T-helper 9 cell (primary cell): ENCODE measurements at places on chromosomes 11 and 22.

DNA sequence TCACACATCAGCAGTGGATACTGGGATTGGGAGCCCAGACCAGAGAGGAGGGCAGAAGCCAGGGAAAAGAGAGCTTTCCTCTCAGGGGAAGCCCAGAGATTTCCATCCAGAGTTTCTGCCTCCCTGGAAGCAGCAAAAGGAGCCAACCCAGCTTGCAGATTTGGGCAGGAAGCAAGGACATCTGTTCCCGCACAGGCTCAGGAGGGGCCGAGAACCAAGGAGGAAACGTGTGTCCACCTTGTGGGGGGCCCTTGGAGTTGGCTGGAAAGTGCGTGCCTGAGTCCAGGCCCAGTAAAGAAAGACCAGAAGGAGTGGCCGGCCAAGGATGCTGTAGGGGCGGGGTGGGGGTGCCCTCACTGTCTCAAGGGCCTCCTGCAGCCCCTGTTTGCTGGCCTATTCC, 6.0 kb upstream of the NPTXR start:
- no peak for DNase-seq

- DNase-seq = no peak
Observed at GRCh38 chr11:36056160-36056751, 112.4 kb downstream of the LDLRAD3 start.

DNA sequence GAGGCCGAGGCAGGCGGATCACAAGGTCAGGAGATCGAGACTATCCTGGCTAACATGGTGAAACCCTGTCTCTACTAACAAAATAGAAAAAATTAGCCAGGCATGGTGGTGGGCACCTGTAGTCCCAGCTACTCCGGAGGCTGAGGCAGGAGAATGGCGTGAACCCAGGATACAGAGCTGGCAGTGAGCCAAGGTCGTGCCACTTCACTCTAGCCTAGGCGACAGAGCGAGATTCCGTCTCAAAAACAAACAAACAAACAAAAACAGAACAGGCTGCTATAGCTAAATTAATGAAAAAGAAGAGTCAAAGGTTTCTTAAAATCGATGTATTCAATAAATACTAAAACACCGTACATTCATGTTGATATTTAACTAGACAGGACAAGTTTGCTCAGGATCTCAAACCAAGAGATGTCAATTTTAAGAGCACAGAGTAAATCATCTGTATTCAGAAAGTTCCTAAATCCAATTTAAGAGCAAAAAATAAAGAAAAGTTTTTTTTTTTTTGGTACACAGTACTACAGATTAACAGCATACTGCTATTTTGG, 59.9 kb downstream of the NUP98 start:
- DNase-seq = no peak

DNA sequence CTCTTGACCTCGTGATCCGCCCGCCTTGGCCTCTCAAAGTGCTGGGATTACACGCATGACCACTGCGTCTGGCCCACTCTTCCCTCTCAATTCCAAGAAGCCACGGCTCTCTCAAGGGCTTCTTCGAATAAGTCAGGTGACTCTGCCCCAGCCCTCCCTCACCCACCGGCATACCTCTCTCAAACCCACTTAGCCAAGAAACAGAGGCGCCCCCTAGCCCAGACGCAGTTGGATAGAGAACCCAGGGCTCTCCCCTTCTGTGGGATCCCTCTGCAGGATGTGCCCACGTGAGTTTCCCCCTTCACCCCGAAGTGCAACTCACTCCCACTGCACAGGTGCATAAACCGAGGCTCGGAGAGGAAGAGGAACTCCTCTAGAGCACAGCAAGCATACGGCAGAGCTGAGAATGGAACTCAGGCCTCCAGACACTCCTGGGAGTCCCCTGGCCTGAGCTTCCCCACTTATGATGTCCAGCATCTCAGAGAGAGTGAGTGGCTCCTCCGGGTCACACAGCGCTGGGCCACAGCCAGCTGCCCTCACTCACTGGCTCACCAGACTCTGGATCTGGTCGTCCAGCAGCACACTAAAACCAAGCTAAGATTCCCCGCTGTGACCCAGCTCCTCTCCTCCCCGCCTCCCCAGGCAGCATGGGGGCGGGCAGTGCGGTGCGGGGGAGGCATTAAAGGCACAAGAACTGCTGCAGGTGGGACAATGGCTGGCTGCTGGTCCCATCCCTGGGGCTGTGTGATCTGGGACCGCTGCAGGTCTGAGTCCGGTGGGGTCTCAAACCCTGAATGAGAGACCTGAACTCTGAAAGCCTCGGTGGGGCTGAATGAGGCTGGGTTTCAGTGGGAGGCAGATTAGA, 16.8 kb upstream of the RGL4 start:
- no peak for DNase-seq

DNA sequence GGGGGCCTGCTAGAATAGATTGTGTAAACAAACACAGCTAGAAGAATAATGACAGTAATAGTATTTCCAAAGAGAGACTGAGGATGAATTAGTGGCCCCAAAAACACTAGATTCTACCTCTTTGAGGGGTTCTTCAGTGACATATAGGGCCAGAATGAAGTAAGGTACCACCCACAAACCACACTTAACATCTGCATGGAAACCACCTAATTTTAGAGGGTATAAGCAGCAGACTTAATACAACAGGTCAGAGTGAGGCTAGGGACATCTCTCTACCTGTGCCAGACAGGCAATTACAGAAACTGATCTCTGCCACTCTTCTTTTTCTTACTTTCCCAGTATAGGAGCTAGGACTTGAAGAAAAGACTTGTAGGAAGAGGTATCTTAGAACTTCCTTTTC, 20.1 kb downstream of the ELP4 start:
- no peak for DNase-seq

- DNase-seq = no peak
Observed at GRCh38 chr11:45410391-45411227, 124.5 kb upstream of the SYT13 start.

GRCh38 chr22:40418366-40419201, 48.2 kb downstream of the SGSM3 start:
- no peak for DNase-seq

DNA sequence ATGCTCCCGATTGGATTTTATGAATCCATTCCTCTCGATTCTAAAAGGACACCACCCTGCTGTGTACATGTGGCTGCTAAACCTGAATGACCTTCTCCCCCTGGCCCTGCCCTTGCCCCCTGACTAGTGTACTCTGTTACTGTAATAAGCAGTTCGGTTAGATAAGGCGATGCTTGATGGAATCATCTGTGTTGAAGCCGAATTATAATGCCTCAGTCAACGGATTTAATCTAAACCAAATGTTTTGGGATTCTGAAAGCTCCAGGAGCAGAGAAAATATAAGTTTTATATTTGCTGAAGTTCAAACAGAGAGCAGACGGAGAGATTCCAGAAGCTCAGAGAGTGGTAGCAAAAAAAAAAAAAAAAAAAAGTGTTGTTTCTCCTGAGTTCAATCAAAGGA, 275.4 kb upstream of the MPPED2 start:
- DNase-seq = no peak

DNA sequence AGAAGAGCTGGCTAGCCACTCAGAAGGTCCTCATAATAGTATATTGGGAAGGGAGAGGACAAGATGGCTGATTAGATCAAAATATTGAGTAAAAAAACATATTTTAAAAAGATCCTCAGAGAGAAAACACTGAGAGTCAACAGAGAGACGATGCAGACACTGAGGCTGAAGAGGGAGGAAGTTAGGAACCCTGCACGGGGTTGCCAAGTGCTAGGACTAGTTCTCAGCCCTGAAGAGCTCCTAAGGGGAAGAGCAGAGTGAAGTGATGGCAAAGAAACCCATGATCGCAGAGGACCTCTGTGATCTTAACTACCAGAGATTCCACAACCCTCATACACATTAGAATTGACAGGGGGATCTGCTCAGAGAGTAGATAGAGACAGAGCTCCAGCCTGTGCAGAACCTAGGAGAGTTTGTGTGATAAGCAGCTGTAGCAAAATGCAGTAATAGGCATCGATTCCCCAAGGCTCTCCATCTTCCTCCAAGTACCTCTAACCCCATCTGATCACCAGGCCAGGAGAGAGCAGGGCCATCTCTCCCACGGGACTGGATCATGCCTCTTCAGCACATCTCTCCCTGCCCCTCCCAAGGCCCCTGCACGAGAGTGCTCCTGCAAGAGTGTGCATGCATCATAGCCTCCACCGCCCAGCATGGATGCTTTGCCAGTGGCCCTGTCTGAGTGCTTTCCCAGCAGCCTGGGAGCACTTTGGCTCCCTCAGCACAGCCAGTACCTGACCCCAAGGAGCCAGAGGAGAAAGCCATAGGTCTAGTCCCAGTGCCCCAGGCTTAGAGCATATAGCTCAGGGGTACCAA, 41.2 kb upstream of the ARL14EP start:
- no peak for DNase-seq

DNA sequence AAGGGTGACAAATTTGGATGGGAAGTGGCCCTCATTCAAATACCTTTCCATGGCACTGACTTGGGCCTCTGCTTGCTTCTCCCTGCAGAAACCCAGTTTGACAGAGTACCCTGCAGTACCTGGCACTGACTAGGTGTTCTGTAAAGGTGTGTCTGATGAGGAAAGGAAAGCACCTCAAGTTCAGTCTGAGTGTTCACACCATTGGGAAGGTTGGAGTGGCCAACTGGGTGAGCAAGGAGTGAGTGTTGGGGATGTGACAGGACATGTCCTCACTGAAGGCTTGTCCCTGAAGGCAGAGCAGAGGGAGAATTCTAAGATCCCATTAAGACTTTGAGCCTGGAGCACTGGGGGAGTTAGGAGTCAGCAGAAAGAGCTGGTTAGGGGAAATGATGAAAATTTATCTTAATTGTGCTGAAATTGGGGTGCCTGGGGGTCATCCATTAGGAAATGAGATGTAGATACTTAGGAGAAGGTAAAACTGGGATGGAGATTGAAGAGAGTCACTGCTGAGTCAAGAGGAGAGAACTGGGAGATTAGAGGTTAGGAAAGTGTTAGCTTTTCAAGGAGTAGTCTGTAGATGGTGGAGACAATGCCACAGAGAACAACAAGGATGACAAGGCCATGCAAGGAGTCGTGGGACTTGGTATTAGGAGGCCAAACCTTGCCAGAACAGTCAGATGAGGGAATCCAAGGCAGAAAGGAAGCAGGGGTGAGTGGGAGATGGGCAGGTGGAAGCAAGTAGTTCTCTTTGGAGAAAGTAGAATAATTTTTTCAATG, 6.1 kb downstream of the SREBF2 start:
- no peak for DNase-seq

DNA sequence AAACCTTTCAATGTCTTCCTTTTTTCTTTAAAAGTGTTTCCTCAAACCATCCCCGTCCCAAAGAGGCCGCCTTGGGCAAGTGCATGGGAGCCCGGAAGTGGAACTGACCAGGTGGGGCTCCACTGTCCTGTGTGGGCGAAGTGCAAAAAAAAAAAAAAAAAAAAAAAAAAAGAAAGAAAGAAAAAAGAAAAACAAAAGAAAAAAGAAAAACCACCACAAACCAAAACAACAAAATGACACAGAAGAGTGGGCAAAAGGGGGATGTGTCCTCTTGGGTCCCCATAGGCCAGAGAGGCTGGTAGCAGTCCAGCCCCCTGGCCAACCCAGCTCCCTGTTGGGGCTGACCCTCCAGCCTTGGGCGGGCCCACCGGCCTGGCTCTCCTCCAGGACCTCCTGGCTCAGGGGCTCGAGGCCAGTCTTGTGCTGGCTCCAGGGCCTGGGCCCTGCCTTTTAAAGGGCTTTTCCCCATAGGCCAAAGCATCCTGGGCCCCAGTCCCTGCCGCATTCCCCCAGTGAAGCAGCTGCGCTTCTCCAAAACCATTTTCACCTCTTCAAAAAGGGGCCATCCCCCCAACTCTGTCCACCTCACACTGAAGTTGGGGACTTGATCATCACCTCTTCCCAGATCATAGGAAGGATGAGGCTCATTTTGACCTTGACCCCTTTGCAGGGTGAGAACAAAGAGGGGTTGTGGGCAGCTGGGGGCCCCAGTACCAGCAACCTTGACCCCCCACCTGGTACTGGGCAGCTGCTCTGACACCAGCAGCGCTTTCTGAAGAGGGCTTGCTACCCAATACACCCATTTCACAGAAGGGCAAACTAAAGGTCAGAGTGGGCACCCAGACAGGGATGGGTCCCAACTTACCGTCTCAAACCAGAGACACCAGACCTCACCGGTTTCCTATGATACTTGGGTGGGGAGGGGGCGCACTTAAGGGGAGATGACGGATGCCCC, 9.4 kb downstream of the CBX6 start:
- DNase-seq = no peak

GRCh38 chr11:17418444-17419081, 30.1 kb upstream of the KCNJ11 start:
- DNase-seq = no peak

DNA sequence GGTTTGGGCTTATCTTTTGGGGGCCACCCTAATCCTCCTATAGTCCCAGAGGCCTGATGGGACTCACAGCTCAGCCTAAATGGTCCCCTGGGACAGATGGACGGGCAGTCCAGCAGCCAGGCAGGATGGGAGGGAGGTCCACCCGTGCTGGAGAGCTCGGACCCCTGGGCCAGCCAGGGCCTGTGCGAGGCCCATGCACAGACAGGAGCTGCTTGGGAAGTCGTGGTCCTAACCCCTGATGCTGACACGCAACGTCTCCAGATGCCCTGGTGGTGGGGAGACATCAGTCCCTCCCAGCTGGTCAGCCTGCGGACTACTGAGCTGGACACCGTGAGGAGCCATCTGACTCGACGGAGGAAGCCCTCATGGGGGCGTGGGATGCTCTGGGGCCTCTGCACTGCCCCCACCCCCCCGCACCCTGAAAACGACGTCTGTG, 31.2 kb upstream of the MUC5AC start:
- no peak for DNase-seq

DNA sequence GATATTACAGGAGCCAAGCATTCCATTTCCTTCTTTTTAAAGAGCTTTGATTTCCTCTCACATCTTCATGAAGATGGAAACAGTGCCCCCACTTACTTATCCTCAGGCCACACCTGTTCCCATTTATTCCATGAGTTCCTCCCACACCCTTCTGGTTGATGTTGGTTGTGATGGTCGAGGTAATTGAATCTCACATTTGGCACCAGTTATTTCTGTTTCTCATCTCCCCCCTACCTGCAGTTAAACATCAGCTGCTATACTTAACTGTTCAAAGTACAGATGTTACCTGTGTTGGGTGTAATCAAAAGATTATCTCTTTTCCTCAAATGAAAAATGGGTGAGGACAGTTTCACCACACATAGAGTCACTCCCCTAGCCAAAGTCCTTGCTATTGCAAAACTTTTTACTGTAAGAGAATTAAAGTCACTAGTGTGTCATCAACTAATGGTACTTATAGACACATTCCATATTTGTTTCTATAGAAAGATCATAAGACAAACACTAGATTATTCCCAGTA, 1.9 kb downstream of the TMEM45B start:
- DNase-seq = no peak

GRCh38 chr22:44331881-44332714, 19.3 kb upstream of the SHISAL1 start:
- no peak for DNase-seq

DNA sequence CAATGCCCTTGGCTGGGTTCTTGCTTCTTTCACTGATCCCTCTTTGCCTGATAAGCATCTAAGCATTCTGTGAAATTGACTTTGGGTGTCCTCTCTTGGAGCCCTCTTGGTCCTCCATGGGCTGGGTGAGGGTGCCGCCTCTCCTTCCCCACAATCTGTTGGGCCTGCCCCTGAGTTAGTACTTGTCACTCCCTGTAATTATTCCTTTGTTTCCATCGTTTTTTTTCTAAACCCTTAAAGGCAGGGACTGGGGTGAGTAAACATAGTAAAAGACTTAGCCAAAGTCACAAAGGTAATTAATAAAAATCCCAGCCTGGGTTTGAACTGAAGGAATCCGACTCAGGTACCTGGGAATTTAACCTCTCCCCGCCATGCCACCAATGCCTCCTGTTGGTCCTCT, 188.1 kb downstream of the MYO18B start:
- DNase-seq = no peak

GRCh38 chr11:117521974-117522373, 194.3 kb downstream of the CEP164 start:
- DNase-seq = no peak
